ENCODE measurements at places on chromosomes 1 and 21.

DNA sequence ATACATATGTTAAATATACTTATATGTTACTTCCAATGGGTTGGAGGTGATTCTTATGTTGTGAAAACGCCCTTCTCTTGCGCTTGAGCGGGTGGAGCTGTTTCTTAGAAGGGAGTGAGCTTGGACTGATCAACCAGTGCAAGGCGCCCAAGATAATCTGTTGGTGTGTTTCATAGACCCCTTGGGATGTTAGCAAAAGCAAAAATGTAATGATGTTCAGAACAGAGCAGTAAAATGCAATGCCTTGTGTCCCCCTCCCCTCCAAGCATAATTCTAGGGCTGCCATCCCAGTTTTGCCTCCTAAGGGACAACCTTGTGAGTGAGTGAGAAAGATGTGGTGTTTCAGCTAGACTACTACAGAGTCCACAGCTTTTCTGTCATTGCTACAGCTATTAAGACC is 6.2 kb upstream of the CD34 start:
- no peak for DNase-seq

GRCh38 chr1:58288624-58289142 is 257.8 kb downstream of the OMA1 start:
- no peak for DNase-seq

DNA sequence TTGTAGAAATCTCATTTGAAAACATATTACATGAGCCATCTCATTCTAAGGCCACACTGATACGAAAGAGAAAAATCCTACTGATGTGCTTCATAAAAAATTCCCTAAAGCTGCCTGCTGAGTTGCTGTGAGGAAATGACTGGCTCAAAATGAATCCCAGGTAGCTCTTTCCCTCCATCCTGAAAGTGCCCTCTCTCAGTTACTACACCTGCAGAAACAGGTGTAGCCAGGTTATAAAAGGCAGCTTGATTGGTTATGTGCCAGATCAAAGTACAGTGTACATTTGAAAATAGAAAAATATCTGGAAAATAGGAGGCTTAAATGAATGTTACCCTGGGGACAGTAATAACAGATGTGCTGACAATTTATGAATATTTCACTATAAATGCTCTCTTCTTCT is 833.4 kb upstream of the ADGRL4 start:
- no peak for DNase-seq

DNA sequence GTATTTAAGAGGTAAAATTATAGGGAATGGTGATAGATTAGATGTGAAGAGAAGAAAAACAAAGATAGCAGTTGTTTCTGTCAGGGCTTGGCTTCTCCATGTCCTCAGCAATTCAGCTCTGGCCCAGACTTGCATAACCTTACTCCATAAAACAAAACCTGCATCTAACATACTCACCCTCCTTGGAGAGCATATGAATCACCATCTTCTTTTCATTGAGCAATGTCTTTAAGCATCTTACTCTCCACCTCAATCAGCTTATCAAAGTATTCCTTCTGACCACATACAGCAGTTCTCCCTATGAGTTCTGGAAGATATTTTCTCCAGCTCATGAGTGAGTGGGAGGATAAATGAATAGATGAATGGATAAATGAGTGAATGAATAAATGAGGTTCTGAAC is 49.0 kb downstream of the RAB3B start:
- no peak for DNase-seq

- DNase-seq = no peak
Measured at GRCh38 chr1:11434501-11434900, 44.5 kb upstream of the DISP3 start.

DNA sequence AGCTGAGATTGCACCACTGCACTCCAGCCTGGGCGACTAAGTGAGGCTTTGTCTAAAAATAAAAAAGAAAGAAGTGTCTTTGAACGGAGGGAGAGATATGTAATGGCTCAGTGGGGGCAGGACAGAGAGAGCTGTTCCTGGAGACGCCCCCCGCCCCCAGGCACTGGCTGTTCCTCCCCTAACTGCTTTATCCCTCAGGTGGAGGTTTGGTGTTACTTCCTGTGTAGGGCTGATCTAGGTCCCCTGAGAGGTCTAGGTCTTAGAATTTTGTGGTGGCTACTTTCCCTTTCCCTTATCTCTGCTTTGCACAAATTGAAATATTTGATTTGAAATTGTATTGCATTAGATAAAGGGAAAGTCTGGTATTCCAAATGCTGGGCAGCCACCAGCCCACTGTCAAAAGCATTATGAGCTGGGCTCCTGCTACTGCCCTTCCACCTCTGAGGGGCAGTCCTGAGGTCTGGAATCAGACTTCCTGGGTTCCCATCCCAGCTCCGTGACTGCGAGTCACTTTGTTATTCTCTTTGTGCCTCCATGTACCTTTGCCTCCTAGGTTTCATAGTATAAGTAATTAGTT is 134.8 kb upstream of the KIF26B start:
- DNase-seq = no peak

- no peak for DNase-seq
Measured at GRCh38 chr1:84224905-84225304, 76.6 kb upstream of the SAMD13 start.

DNA sequence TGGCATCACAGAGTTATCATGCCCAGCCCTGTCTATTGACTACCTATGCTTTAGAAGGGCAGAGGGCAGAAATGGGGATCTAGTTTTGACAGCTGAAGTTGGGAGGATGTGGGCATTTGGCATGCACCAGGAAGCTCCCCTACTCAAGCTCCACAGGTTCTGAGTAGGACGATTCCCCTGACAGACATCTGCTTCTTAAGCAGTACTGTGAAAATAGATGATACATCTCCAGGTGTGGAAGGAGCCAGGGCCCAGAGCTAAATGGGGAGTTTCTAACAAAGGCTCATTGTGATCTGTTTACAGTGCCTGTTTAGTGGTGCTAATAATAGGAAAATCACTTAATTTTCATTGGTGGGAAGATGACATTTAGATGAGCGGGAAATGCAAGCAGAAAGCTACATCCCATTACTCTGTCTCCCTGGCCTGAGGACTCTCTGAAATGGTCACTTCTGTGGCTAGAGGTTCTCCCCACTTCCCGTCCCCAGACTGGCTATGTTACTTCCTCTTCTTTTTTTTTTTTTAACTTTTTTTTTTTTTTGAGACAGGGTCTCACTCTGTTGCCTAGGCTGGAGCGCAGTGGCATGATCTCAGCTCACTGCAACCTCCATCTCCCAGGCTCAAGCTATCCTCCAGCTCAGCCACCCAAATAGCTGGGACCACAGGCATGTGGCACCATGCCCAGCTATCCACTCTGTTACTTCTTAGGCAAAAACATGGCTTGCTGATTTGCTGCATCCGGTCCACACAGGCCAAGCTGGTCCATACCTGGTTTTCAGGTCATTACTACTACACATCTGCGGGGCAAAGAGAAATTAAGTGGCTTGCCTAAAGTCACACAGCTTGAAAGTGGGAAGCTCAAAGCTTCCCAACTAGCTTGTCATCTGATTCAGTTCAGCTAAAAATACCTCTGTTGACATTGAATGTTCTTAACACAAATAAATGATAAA is 23.2 kb upstream of the CNIH3 start:
- DNase-seq = no peak

GRCh38 chr1:102593276-102593675 is 515.0 kb downstream of the COL11A1 start:
- DNase-seq = no peak

DNA sequence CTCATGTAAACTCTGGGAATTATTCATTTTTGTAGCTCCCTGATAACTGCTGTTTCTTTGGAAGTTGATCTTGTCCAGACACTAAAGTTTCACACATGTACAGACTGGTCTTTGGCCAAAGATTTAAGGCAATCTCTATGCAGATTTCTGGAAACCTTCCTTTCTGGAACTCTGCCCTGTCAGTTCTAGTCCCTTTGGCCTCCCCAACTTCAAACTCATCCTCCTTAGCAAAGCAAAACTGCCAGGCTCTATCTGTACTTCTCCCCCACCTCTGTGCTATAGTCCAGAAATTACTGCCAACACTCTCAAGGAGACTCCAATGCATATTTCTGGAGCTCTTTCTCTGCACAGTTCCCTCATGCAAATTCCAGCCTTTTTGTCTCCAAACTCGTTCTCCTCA is 36.5 kb downstream of the C1orf198 start:
- DNase-seq = no peak

DNA sequence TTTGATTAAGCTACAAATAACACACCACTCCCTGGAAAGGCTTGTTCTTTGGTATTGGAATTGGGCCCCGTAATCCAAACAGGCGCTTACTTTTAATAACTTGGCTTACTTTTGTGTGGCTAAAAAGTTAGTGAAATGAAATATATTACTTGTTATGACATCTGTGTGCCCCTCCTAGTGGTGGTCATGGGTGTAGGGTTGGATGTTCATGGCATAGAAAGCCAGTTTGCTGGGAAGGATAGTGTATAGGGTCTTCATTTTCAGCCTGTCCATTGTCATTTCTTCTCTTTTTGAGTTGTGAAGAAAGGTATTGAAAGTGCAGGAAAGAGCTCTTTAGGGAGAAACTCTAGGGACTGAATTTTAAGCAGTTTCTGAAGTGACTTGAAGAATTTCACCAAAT is 5.9 kb downstream of the CDC14A start:
- DNase-seq = no peak

- no peak for DNase-seq
Measured at GRCh38 chr1:197303463-197303862, 35.4 kb downstream of the CRB1 start.

DNA sequence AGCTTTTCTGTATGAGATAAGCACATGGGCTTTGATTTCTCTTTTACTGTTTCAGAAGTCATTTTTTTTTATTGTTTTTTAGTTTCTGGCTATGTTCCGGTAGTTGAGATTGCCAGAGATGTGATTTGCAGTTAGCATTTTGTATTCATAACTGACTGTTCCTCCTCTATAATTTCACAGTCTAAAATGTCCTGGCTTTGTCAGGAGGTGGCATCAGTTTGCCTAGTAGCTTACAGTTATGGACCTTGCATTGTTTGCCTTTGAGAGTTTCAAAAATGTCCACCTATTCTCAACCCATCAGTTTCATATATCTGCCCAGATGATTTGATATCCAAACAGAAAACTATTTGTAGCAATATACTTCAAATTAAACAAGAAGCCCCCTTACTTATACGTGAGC is 39.5 kb upstream of the ST6GALNAC3 start:
- DNase-seq = no peak

GRCh38 chr21:34974162-34974981 is 74.7 kb downstream of the RUNX1 start:
- DNase-seq = no peak

- DNase-seq = no peak
Measured at GRCh38 chr1:29785137-29785527, 548.8 kb downstream of the PTPRU start.

- DNase-seq = no peak
Measured at GRCh38 chr21:32184485-32184884, 94.4 kb downstream of the MIS18A start.

GRCh38 chr1:9380711-9381110 is 88.0 kb downstream of the SPSB1 start:
- DNase-seq = no peak

DNA sequence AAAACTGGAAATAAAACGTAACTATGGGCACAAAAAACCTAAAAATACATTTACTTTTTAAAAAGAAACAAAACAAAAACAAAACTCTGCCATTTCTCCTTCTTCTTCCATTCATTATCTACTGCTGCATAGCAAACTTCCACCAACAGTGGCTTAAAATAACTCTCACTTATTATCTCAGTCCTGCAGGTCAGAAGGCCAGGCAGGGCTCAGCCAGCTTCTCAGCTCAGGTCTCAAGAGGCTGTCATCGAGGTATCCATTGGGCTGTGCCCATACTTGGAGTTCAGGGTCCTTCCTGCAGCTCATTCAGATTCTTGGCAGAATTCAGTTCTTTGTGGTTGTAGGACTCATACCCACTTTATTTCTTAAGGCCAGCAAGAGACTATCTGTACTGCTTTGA is 352.7 kb upstream of the PLD5 start:
- DNase-seq = no peak

GRCh38 chr1:107359472-107360241 is 218.8 kb downstream of the NTNG1 start:
- DNase-seq = no peak

DNA sequence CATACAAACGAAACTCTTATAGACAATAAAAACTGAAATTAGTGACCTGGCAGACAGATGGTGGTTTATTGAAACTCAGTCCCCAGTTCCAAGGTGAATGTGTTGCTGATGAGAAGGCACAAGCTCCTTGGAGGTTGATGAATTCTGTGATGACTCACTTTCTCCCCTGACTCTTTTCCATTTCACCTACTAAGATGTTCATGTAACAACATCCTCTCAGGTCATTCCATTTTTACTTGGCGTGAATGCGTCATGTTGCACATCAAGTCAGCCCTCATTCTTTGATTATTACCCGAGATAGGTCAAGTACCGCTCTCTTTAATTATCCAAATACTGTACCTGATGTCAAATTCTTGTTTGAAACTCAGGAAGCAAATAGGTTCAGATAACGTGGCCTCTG is 10.1 kb upstream of the IL10RB start:
- DNase-seq = no peak

GRCh38 chr1:43839056-43839455 is 94.5 kb upstream of the ARTN start:
- no peak for DNase-seq

GRCh38 chr1:173469656-173470055 is 7.5 kb upstream of the PRDX6 start:
- DNase-seq = no peak

- no peak for DNase-seq
Measured at GRCh38 chr1:211343607-211344006, 17.0 kb downstream of the TRAF5 start.

DNA sequence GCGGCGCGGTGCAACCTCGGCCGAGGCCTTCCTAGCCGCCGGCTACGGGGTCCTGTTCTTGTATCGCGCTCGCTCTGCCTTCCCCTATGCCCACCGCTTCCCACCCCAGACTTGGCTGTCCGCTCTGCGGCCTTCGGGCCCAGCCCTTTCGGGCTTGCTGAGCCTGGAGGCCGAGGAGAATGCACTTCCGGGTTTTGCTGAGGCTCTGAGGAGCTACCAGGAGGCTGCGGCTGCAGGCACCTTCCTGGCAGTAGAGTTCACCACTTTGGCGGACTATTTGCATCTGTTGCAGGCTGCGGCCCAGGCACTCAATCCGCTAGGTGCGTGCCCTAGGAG is 379 bp downstream of the PPCS start:
- DNase-seq = no peak

DNA sequence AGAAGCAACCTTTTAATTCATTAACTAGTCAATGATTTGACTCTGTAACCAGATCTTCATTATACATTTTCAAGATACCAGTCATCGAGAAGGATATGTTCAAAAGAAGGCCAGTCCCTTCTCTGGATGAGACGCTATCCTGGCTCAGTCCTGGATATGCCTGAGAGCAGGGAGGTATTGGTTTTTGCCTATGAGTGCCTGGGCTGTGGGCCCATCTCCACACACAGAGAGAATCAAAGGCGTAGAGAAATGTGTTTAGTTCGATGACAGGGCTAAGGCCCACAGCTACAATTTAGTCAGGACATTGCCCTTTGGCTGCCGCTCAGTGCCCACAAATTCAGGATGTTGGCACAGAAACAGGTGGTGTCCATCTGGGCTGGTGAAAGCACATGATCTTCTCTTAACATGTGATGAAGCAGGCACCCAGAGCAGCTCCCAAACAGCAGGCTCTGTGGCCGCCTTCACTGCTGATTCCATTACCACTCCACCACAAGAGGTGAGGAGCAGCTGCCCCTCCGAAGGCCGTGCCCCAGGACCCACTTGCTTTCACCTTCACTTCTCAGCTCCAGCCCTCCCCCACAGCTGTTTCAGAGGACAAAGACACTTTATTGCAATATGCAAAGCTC is 24.7 kb downstream of the ACKR1 start:
- DNase-seq = no peak

- no peak for DNase-seq
Measured at GRCh38 chr1:66152034-66152433, 359.3 kb downstream of the PDE4B start.
